ENCODE measurements at places on chromosomes 3 and 15. TPM values are rescaled to one million over a fixed set of nuclear protein-coding genes. Genes with fewer than 3 reads are reported as not detected.
A peak's percentile ranks its signal among the peaks of the same experiment; 100 is the strongest.

The MRAS gene
- total RNA-seq, result 58.6 TPM

The MAPKAPK3 gene
- 31.1 TPM for total RNA-seq

GRCh38 chr15:25858952-25859760 lies 4.0 kb downstream of the ATP10A start:
- H3K27ac ChIP-seq, result peak overlapping the region; percentile 92
- H3K4me1 ChIP-seq, result peaks cover 63% of the 10 kb centered on the region
- no peaks in the 10 kb centered on the region for H3K36me3 ChIP-seq
- H3K4me3 ChIP-seq, result peak overlapping the region; percentile 92
- no peak for DNase-seq
- H3K27me3 ChIP-seq, result no peaks in the 10 kb centered on the region

- H3K36me3 ChIP-seq, result no peaks in the 10 kb centered on the region
- DNase-seq, result no peak
- H3K27ac ChIP-seq, result no peak overlapping the region
- H3K4me1 ChIP-seq, result no peaks in the 10 kb centered on the region
- no peak overlapping the region for H3K4me3 ChIP-seq
- H3K27me3 ChIP-seq, result no peaks in the 10 kb centered on the region
Measured at GRCh38 chr3:97417-98258, 98.9 kb upstream of the CHL1 start.

The H1-8 gene
- total RNA-seq, result not detected

The GASK1A gene
- 10.2 TPM for total RNA-seq

DNA sequence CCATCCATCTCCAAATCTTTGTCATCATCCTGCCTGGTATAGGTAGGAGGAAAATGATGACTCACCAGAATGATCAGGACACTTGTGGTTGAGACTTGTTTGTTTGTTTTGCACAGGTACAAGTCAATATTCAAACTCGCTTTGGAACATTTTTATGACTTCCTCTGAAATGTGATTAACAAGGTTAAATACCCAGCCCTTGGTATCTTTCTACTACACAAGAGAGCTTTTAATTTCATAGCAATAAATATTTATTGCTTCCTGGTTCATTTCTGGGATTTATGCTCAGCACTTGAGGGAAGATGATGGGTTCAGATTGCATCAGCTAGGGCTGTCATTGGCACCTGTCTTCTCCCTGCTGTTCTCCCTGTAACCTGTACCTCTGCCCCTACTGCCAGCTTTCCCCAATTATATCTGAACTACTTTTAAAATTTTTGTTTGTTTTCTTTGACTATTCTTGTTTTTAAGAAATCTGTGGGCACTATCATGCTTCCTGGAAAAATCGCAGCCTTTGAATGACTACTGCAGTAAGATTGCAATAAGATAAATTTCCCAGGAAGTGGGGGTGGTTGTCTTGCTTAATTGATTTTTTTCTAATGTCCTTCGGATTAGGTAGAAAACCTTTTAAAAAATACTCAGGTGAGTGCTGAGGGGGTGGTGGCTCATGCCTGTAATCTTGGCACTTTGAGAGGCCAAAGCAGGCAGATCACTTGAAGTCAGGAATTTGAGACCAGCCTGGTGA lies 24.3 kb upstream of the GCNT3 start:
- no peaks in the 10 kb centered on the region for H3K27me3 ChIP-seq
- no peak for DNase-seq
- no peak overlapping the region for H3K4me3 ChIP-seq
- no peaks in the 10 kb centered on the region for H3K4me1 ChIP-seq
- no peaks in the 10 kb centered on the region for H3K36me3 ChIP-seq
- no peak overlapping the region for H3K27ac ChIP-seq

The SHF gene
- 18.7 TPM for total RNA-seq

DNA sequence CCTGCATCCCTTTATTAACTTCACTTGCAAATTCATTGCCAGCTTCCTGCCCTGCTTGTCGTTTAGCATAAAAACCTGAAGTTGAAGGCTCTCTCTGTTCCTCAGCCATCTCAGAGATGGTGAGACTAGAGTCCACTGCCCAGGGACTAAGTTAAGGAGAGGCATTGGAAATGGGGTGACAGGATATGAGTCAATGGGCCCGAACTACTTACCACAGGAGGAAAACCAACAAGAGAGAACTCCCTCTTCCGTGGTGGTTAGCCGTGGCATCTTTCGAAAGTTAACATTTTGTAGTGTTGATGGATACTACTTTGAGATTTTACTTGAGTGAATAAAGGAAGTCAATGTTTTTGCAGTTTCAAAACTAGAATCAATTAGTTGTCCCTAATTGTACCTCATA lies 65.3 kb downstream of the LRTM1 start:
- no peaks in the 10 kb centered on the region for H3K27me3 ChIP-seq
- H3K27ac ChIP-seq, result no peak overlapping the region
- H3K4me1 ChIP-seq, result no peaks in the 10 kb centered on the region
- no peak overlapping the region for H3K4me3 ChIP-seq
- DNase-seq, result no peak

- H3K27ac ChIP-seq, result no peak overlapping the region
- no peak for DNase-seq
Measured at GRCh38 chr15:48834756-48835155, 23.9 kb upstream of the CEP152 start.

GRCh38 chr3:187966096-187966495 lies 187.9 kb upstream of the LPP start:
- no peaks in the 10 kb centered on the region for H3K27me3 ChIP-seq
- no peak overlapping the region for H3K4me3 ChIP-seq
- H3K27ac ChIP-seq, result no peak overlapping the region
- H3K4me1 ChIP-seq, result no peaks in the 10 kb centered on the region
- DNase-seq, result no peak

- no peak overlapping the region for H3K4me3 ChIP-seq
- H3K27ac ChIP-seq, result no peak overlapping the region
- H3K36me3 ChIP-seq, result no peaks in the 10 kb centered on the region
- DNase-seq, result no peak
Measured at GRCh38 chr3:51719410-51720025, 12.7 kb downstream of the GRM2 start.

DNA sequence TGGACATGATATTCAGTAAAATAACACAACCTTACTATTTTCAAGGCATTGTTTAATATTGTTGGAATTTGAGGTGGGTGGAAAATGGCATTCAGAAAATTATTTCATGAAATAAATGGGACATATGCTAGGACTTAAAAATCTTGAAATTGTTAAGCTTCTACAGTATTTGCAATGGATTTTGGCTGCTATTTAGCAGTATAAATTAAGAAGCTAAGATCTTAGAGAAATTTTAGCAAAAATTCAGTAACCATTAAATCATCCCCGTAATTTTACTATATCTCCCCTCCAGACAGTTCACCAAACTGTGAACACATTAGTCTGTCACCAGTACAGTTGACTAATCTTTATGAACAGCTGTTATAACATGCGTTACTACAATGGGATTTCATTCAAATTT lies 8.2 kb downstream of the DIPK2A start:
- peak overlapping the region; percentile 18 for H3K4me3 ChIP-seq
- H3K4me1 ChIP-seq, result peaks cover 26% of the 10 kb centered on the region
- no peaks in the 10 kb centered on the region for H3K27me3 ChIP-seq
- peak overlapping the region; percentile 62 for H3K27ac ChIP-seq
- no peaks in the 10 kb centered on the region for H3K36me3 ChIP-seq

DNA sequence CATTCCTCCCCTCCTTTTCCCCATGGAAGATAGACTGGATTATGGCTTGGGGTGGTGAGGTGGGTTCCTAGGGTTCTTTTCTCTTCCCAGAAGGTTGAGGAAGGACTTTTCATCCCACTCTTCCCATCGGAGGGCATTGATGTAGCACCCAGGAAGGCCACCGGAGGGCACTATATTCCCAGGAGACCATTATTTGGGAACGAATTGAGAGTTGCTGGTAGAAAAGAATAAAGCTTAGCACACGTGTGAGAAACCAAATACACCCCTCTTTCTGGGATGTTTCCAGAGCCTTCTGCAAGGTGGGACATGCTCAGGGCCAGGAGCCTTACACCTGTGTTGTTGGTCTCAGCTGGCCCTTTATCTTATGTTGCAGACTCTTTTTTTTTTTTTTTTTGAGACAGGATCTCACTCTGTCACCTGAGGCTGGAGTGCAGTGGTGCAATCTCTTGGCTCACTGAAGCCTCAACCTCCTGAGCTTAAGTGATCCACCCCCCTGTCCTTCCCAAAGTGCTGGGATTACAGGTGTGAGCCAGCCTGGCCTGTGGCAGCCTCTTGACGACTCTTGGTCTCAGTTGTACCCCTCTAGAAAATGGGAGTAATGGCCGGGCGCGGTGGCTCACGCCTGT lies 6.3 kb upstream of the CDC25A start:
- DNase-seq, result no peak
- H3K27me3 ChIP-seq, result no peaks in the 10 kb centered on the region
- H3K27ac ChIP-seq, result no peak overlapping the region

- no peak overlapping the region for H3K27ac ChIP-seq
- no peaks in the 10 kb centered on the region for H3K27me3 ChIP-seq
- no peaks in the 10 kb centered on the region for H3K4me1 ChIP-seq
- DNase-seq, result no peak
- no peaks in the 10 kb centered on the region for H3K36me3 ChIP-seq
Measured at GRCh38 chr3:142787719-142788118, 63.9 kb downstream of the TRPC1 start.

The PSMD2 gene
- total RNA-seq, result 213 TPM

DNA sequence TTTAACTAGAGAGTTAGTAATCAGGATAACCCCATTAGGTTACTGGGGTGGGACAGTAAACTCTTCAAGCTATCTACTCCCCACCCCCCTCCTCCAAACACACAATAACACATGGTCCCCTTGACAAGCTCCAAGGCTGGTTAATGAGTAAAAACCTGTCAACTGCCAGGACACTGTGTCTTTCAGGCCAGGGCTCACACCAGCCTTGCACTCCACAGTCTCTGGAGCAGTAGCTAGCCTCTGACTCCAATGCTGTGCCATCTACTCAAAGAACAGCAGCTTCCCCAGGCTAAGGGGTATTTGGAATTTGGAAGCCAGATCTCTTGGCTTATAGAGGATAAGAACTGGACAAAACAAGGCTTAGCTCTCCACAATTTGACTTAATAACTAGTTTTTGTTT lies 115.8 kb downstream of the LRIG1 start:
- no peak overlapping the region for H3K27ac ChIP-seq
- peaks cover 60% of the 10 kb centered on the region for H3K36me3 ChIP-seq
- no peak overlapping the region for H3K4me3 ChIP-seq
- DNase-seq, result no peak
- H3K27me3 ChIP-seq, result no peaks in the 10 kb centered on the region

DNA sequence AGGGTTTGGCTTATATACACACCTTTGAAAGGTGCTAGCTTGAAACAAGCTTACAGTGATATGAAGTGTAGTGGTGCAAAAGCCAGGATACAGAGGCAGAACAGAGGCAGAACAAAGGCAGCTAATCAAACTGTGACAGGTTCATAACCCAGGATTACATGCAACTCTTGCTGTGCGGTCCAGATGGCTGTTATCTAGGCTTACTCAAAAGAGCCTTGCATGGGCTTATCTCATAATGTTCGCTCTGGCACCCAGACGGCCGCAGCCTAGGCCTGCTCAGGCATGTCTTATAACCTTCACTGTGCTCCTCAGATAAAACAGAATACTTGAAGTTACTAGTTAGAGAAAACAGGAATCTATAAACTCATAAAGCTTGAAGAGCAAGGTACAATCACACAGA lies 22.8 kb upstream of the NOX5 start:
- H3K27ac ChIP-seq, result no peak overlapping the region
- H3K4me1 ChIP-seq, result peaks cover 9% of the 10 kb centered on the region

The DUOX2 gene
- not detected for total RNA-seq

Measured in thoracic aorta (tissue), 2 donors.